Effector CD4-positive, alpha-beta T cell (primary cell): ENCODE measurements at places on chromosomes 4 and X.

- no peak for DNase-seq
Measured at GRCh38 chr4:56859841-56860240, 38.3 kb upstream of the SPINK2 start.

- DNase-seq: no peak
Measured at GRCh38 chrX:93660575-93660974, 12.8 kb downstream of the NAP1L3 start.

- DNase-seq: no peak
Measured at GRCh38 chr4:74203467-74203866, 45.5 kb downstream of the MTHFD2L start.

GRCh38 chrX:106928227-106928626 is 8.0 kb downstream of the CLDN2 start:
- DNase-seq: no peak

DNA sequence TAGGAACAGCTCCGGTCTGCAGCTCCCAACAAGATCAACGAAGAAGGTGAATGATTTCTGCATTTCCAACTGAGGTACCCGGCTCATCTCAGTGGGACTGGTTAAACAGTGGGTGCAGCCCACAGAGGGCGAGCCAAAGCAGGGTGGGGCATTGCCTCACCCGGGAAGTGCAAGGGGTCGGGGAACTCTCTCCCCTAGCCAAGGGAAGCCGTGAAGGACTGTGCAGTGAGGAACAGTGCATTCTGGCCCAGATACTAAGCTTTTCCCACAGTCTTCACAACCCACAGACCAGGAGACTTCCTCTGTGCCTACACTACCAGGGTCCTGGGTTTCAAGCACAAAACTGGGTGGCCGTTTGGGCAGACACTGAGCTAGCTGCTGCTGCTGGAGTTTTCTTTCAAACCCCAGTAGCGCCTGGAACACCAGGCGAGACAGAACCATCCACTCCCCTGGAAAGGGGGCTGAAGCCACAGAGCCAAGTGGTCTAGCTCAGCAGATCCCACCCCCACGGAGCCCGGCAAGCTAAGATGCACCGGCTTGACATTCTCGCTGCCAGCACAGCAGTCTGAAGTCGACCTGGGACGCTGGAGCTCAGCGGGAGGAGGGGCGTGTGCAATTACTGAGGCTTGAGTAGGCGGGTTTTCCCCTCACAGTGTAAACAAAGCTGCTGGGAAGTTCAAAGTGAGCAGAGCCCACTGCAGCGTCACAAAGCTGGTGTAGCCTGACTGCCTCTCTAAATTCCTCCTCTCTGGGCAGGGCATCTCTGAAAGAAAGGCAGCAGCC is 84.6 kb downstream of the THOC2 start:
- no peak for DNase-seq

DNA sequence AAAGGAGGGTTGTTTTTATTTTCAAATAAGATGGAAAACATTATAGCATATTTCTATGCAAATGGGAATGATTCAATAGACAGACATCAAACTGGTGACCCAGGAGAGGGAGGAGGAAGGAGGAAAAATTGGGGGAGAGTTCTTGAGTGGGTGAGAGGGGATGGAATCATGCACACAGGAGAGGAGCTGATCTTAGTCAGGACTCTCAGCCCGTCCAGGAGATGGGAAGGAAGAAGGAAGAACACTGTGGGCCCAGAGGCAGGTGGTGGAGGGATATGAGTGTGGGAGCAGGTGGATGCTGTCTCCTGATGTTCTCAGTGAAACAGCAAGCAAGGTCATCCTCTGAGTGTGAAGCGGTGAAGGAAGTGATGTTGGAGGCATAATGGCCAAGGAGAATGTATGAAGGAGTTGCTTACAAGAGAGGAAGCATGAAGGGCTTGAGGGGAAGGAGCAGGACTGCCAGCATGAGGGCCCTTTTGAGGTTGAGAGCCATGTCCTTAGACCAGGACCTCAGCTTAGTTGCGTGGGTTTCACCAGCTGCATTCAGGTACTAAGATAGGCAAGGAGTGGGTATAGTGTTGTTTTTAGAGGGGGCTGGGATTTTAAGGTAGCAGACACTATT is 161.7 kb upstream of the NAP1L5 start:
- DNase-seq: no peak

- no peak for DNase-seq
Measured at GRCh38 chrX:106954041-106954440, 33.8 kb downstream of the CLDN2 start.

DNA sequence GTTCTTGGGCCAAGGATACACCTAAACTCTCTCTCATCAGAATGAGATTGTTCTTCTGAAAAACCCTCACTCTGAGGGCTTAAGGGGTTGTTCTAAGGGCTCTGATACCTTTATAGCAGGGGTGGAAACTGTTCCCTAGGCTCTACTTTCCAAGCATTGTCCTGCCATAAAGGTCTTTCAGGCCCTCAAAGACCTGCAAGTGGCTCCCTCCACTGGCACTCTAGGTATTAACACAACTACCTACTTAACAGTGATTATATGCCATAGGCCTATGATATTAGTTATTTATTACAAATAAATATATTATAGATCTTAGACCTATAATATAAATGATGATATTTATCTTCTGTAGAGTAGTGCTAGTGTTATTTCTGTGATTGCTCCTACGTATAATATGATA is 473.7 kb upstream of the RPS6KA3 start:
- DNase-seq: no peak

DNA sequence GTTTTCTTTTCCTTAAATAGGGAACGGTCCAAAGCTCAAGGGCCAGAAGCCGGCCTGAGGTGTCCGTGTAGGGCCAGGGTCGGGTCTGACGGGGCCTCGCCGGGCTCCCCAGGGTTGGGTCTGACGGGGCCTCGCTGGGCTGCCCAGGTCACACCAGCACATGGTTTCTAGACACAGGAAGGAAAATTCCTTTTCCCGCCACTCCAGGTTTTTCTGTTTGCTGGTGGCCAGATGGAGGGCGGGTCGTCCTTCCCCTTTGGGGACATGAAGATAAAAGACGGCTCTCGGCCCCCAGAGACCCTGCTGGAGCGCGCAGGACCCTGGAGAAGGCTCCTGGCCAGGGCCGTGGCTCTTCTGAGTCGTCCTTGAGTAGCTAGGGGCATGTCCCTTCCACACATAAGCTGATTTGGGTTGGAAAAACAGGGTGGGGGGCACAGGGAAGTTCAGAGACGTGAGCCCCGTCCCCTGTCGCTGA is 35.1 kb downstream of the PIGG start:
- no peak for DNase-seq

GRCh38 chr4:143355540-143356217 is 19.0 kb downstream of the GAB1 start:
- DNase-seq: no peak

DNA sequence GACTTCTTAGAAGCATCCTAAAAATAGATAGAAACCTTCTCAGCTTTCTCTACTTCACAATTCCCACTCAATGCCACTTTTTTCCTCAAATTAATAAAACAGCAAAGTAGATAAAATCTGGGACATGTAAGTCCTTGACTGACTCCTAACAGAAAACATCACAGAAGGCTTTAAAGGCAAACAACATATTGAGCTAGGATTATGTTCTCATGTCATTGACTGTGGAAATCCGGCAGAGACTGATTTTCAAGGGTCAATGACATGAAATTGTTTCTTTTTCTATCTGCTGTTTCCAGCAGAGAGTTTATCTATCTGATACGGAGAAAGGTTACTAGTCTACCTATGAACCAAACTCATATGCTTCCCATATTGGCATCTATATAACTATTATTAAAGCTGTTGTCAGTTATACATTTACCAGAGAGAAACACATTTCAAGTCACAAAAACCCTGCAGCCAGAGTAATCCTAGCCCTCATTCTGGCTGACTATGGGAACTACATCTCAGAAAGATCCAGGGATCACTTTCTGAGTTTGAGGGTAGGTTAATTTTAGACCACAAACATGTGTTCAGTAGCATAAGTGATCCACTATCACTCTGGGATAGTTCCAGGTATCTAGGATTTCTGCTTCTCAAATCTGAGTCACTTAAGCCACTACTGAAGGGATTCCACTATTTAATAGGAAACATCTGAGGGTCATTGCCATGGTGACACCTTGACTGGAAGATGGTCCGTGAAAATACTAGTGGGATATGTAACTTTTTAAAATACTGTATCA is 147.6 kb downstream of the PPP3CA start:
- DNase-seq: no peak

GRCh38 chr4:120839974-120840751 is 82.4 kb downstream of the PRDM5 start:
- DNase-seq: no peak

GRCh38 chr4:57661517-57662090 is 551.4 kb upstream of the IGFBP7 start:
- no peak for DNase-seq

- no peak for DNase-seq
Measured at GRCh38 chr4:152431291-152431690, 104.6 kb downstream of the FBXW7 start.
